ENCODE measurements at places on chromosomes 3 and 15. TPM values are rescaled to one million over a fixed set of nuclear protein-coding genes. Genes with fewer than 3 reads are reported as not detected.

GRCh38 chr3:66502245-66502874 lies 1.5 kb upstream of the LRIG1 start:
- no peak for DNase-seq

The TTLL13 gene
- polyA plus RNA-seq = 0.24 TPM

- DNase-seq = no peak
Observed at GRCh38 chr15:69393831-69394491, 20.2 kb upstream of the KIF23 start.

GRCh38 chr15:86042226-86042625 lies 37.4 kb upstream of the AGBL1 start:
- DNase-seq = no peak

All from A549 (cell line).